Calu3 (cell line): ENCODE measurements at places on chromosomes 2 and 18. TPM values are rescaled to one million over a fixed set of nuclear protein-coding genes. Genes with fewer than 3 reads are reported as not detected.

- H3K27ac ChIP-seq, result no peak overlapping the region
- H3K4me1 ChIP-seq, result no peaks in the 10 kb centered on the region
- peaks cover 83% of the 10 kb centered on the region for H3K27me3 ChIP-seq
- no peak overlapping the region for H3K4me3 ChIP-seq
- DNase-seq, result no peak
- H3K36me3 ChIP-seq, result no peaks in the 10 kb centered on the region
These were observed 102.9 kb downstream of the MRO start for GRCh38 chr18:50716902-50717301.

CELF4 gene
- total RNA-seq, result 5.8 and 7.8 TPM in 2 replicates

GRCh38 chr2:162025121-162025911, 48.7 kb downstream of the DPP4 start:
- no peaks in the 10 kb centered on the region for H3K27me3 ChIP-seq
- DNase-seq, result no peak
- no peak overlapping the region for H3K27ac ChIP-seq
- H3K4me1 ChIP-seq, result peaks cover 51% of the 10 kb centered on the region
- H3K36me3 ChIP-seq, result peaks cover 10% of the 10 kb centered on the region
- no peak overlapping the region for H3K4me3 ChIP-seq

DNA sequence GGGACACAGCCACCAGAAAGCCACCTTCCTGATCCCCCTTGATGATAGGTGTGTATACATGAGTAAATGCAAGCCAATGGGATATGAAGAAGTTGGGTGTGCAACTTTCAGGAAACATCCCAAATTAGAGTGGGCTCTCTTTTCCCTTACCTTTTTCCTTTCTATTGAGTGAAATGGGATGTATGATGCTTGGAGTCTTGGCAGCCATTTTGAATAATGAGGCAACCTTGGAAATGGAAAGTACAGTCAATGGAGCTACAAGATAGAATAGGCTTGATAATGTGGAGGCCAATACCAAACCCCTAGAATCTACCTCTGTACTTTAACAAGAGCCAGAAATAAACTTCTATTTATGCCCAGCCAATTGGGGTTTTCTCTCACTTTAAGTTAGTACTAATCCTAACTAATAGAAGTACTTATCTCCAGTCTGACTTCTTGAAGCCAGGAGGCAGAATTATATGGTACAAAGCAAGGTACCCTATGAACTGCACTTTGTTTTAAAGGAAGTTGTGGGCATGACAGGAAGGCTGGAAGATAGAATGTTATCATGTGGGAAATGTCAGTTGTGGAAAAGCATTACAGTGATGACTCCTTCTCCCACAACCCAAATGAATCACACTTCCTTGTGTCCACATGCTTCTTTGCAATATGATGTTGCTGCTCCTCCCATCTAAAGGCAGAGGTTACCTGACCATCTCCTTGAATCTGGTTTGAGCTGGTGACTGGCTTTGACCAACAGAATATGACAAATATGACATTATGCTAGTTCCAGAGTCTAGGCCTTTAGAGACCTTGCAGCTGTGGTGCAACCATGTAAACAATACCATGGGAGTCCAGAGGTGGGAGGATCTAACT, 12.9 kb upstream of the NABP1 start:
- peaks cover 8% of the 10 kb centered on the region for H3K4me1 ChIP-seq
- no peak for DNase-seq
- H3K27me3 ChIP-seq, result no peaks in the 10 kb centered on the region
- no peak overlapping the region for H3K27ac ChIP-seq

DNA sequence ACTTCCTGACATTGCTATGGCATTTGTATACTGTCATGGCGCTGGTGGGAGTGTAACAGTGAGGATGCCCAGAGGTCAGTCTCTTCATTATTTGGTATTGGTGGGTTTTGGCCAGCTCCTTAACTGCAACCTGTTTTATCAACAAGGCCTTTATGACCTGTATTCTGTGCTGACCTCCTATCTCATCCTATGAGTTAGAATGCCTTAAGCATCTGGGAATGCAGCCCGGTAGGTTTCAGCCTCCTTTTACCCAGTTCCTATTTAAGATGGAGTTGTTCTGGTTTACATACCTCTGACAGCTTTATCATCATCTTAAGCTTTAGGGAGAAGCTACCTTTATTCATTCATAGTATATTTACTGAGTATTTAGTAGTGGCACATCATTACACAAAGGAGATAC, 103.8 kb downstream of the RAPGEF4 start:
- H3K4me1 ChIP-seq, result peaks cover 13% of the 10 kb centered on the region
- no peak for DNase-seq
- no peak overlapping the region for H3K4me3 ChIP-seq
- H3K27me3 ChIP-seq, result no peaks in the 10 kb centered on the region
- H3K36me3 ChIP-seq, result no peaks in the 10 kb centered on the region

GRCh38 chr2:13034861-13035260, 318.1 kb downstream of the TRIB2 start:
- no peaks in the 10 kb centered on the region for H3K27me3 ChIP-seq
- DNase-seq, result no peak
- no peaks in the 10 kb centered on the region for H3K4me1 ChIP-seq
- H3K4me3 ChIP-seq, result no peak overlapping the region
- H3K27ac ChIP-seq, result no peak overlapping the region

DNA sequence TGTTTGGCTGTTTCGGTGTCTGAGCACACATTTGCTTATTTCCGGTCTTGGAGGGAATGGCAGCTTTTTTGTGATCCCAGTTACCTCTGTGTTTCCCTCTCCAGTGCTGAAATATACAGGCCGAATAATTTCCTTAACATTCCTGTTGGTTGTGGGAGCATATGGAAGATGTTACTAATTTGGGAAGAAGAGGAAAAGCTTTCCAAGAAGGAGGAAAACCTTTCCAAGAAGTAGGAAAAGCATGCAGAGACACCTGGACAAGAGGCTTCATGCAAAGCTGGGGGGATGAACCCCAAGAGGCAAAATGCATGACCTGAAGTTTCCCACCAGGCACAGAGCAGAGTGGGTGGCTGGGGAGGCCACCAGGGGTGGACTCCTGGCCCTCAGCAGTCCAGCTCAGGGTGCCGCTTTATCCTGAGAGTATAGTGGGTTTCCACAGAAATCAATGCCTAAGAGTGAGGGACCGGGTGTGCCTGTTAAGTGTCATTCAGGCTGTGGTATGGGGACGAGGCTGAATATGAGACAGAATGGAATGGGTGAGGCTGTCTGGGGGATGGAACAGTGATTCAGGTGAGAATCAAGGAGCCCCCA, 25.5 kb upstream of the GNAL start:
- H3K27ac ChIP-seq, result no peak overlapping the region
- H3K36me3 ChIP-seq, result no peaks in the 10 kb centered on the region
- H3K4me1 ChIP-seq, result no peaks in the 10 kb centered on the region
- DNase-seq, result no peak
- H3K27me3 ChIP-seq, result peaks cover 17% of the 10 kb centered on the region
- no peak overlapping the region for H3K4me3 ChIP-seq

DNA sequence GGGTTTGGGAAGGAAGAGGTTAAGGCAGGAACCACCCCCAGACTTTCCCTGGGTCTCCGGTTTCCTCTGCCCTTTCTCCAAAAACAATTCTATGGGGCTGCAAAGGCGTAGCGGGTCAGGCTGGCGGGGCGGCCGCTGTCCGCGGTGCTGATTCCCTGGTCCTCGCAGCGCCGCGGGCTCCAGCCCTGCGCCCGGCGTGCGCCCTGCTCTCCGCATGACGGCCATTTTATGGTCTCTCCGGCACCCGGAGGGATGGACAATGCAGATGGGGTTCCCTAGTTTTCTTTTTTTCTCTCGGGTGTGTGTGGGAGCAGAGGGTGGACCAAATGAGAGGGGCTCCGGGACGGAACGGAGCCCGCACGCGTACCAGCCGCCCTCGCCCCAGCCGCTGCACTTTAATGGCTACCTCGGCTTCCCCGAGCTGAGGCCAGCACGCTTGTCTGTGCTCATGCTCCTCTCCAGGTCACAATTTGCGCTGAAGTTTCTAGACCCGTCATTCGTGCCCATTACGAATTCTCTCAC, 1.6 kb downstream of the ST8SIA3 start:
- H3K4me1 ChIP-seq, result no peaks in the 10 kb centered on the region
- peaks cover 21% of the 10 kb centered on the region for H3K36me3 ChIP-seq
- H3K27ac ChIP-seq, result no peak overlapping the region
- no peaks in the 10 kb centered on the region for H3K27me3 ChIP-seq
- H3K4me3 ChIP-seq, result no peak overlapping the region

GRCh38 chr2:223101340-223102039, 49.5 kb downstream of the KCNE4 start:
- H3K27ac ChIP-seq, result no peak overlapping the region
- no peaks in the 10 kb centered on the region for H3K36me3 ChIP-seq
- peaks cover 8% of the 10 kb centered on the region for H3K4me1 ChIP-seq
- peak; percentile 63 for DNase-seq
- no peaks in the 10 kb centered on the region for H3K27me3 ChIP-seq

SERPINB12 gene
- total RNA-seq, result not detected in 2 replicates

- H3K36me3 ChIP-seq, result no peaks in the 10 kb centered on the region
- no peak for DNase-seq
- no peaks in the 10 kb centered on the region for H3K27me3 ChIP-seq
- no peaks in the 10 kb centered on the region for H3K4me1 ChIP-seq
These were observed 522.3 kb downstream of the SOX11 start for GRCh38 chr2:6214471-6214870.

DNA sequence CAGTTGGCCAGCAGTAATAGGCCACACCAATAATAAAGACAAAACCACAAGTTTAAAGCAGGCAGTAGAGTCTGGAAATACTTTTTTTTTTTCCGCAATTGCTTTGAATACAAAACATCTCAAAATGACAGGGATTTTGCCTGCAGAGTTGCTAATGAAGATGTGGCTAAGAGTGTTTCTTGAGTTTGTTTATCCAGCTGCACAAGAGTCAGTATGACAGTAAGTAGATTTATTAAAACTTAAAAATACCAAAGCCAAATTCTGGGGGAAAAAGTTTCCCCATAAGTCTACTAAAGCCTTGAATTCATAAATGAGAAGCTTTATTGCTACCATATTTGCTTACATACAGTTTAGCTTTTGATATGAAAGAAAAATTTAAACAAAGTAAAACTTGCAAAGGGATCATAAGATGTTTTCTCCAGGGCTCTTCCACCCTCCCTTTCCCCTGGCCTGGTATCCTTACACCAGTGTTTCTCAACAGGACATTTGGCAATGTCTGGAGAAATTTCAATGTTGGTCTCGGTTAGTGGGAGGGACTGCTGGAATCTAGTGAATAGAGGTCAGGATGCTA, 3.9 kb upstream of the DSEL start:
- H3K4me3 ChIP-seq, result no peak overlapping the region
- DNase-seq, result no peak
- H3K36me3 ChIP-seq, result peaks cover 19% of the 10 kb centered on the region
- no peak overlapping the region for H3K27ac ChIP-seq
- no peaks in the 10 kb centered on the region for H3K27me3 ChIP-seq

DNA sequence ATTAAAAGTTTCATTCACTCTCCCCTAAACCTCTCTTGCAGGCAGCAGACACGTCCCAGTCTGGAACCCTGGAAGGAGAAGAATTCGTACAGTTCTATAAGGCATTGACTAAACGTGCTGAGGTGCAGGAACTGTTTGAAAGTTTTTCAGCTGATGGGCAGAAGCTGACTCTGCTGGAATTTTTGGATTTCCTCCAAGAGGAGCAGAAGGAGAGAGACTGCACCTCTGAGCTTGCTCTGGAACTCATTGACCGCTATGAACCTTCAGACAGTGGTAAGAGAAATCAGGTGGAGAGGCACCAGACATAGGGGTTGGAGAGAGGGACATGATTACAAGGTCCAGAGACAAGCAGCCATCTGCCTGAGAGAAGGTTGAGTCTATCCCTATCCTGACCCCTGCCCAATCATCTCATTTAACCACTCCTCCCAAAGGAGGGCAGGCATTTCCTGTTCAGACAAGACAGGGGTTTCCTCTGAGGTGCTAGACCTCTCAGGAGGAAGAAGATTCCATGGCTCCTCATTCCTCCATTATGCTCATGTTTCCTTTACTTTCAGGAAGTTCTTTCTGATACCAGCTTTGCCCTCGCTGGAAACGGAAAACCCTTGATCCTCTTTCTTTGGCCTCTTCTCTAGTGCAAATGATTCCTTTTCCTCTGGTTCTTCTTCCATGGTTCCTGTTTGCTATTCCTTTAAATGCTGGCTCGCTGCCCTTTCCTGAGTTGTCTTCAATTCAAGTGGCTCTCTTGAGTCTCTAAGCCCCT, 15.1 kb downstream of the PLCD4 start:
- H3K27ac ChIP-seq, result no peak overlapping the region
- H3K27me3 ChIP-seq, result no peaks in the 10 kb centered on the region
- DNase-seq, result no peak
- H3K4me1 ChIP-seq, result no peaks in the 10 kb centered on the region
- no peak overlapping the region for H3K4me3 ChIP-seq
- no peaks in the 10 kb centered on the region for H3K36me3 ChIP-seq
